ENCODE measurements at places on chromosomes 11 and 22. TPM values are rescaled to one million over a fixed set of nuclear protein-coding genes. Genes with fewer than 3 reads are reported as not detected.
A peak's percentile ranks its signal among the peaks of the same experiment; 100 is the strongest.

DNA sequence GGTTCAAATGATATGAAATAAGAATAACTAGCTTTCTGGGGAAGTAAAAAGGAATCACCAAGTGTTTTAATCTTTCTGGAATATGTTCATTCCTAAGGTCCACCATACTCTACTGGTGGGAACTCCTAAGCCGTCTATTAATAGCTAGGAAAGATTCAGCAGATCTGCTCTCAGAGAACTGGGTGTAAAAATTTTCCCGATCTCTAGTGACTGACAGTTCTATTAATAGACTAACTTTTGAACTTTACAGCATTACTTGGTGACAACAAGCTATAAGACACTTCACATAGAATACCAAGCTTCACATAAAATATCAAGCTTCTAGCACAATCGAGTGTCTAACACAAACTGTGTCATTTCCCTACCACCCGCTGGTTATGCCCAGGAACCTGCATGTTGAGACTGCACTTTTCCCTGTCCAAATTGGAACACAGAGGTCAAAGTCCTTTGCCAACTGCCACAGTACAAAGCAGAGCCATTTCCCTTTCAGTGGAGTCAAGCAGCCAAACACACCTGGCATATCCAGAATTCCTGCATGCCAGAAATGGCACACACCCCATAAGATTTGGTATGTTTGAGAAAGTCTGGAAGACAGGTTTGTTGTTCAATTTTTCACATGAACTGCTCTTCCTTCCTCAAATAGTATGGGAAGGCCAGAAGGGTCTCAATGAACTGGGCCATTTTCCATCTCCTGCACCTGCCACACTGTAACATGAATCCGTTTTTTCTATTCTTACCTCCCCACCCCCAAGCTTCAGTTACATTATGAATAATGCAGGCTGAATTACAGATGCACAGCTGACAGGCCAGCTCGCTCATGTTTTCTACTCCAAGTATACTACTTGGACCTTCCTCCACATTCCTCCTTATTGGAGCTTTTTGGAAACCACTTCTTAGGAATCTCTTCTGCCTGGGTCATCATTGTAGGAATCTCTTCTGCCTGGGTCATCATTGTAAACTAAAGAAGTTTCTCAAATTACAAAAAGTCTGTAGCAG lies 3.7 kb downstream of the OSBP start:
- no peaks in the 10 kb centered on the region for H3K27me3 ChIP-seq
- DNase-seq = no peak
- peaks cover 22% of the 10 kb centered on the region for H3K4me1 ChIP-seq
- no peak overlapping the region for H3K27ac ChIP-seq
- peaks cover 37% of the 10 kb centered on the region for H3K36me3 ChIP-seq
- H3K4me3 ChIP-seq = no peak overlapping the region

GRCh38 chr11:69801513-69802335 lies 17.5 kb downstream of the FGF3 start:
- H3K36me3 ChIP-seq = no peaks in the 10 kb centered on the region
- no peak overlapping the region for H3K27ac ChIP-seq
- H3K4me3 ChIP-seq = no peak overlapping the region
- H3K27me3 ChIP-seq = no peaks in the 10 kb centered on the region
- DNase-seq = no peak
- no peaks in the 10 kb centered on the region for H3K4me1 ChIP-seq

DNA sequence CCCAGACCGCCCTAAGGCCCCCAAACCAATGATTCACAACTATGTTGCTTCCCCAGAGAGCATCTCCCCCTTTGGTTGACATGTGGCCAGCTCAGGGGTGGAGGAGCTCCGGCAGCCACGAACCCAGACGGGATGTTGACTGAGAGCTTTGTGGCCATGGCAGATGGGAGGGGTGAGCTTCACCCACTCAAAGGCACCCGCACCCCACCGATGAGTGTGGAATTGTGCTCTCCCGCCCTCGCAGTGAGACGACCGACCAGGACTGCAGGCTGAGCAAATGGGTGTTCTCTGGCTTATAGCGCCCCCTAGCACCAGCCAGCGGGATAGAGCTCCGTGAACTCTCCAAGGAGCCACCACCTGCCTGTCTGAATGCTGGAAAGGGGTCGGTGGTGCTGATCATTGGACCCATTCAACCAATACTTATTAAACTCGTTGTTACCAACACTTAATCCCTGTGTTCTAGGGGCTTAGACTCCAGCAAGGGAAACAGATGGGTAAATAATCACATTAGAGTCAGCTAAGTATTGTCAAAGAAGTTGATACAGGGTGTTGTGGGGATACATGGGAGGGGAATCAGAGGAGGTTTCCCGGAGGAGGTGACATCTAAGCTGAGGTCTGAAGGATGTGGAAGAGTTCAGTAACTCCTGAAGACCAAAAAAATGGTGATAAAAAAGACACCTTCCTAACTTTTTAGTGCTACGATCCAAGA lies 4.5 kb upstream of the TIMP3 start:
- no peak overlapping the region for H3K27ac ChIP-seq
- peak; percentile 62 for DNase-seq
- H3K4me3 ChIP-seq = no peak overlapping the region
- H3K36me3 ChIP-seq = no peaks in the 10 kb centered on the region
- peaks cover 25% of the 10 kb centered on the region for H3K27me3 ChIP-seq
- no peaks in the 10 kb centered on the region for H3K4me1 ChIP-seq

- no peaks in the 10 kb centered on the region for H3K4me1 ChIP-seq
- H3K36me3 ChIP-seq = no peaks in the 10 kb centered on the region
- no peak overlapping the region for H3K4me3 ChIP-seq
- DNase-seq = no peak
- no peaks in the 10 kb centered on the region for H3K27me3 ChIP-seq
These were observed 234.4 kb upstream of the E2F8 start for GRCh38 chr11:19474954-19475721.

GRCh38 chr11:17915500-17916143 lies 97.2 kb downstream of the SERGEF start:
- H3K27ac ChIP-seq = no peak overlapping the region
- peaks cover 1% of the 10 kb centered on the region for H3K4me1 ChIP-seq
- H3K36me3 ChIP-seq = no peaks in the 10 kb centered on the region

GRCh38 chr11:128172046-128172878 lies 415.1 kb downstream of the ETS1 start:
- H3K4me3 ChIP-seq = no peak overlapping the region
- peak; percentile 52 for DNase-seq
- H3K36me3 ChIP-seq = no peaks in the 10 kb centered on the region
- H3K27me3 ChIP-seq = no peaks in the 10 kb centered on the region

DNA sequence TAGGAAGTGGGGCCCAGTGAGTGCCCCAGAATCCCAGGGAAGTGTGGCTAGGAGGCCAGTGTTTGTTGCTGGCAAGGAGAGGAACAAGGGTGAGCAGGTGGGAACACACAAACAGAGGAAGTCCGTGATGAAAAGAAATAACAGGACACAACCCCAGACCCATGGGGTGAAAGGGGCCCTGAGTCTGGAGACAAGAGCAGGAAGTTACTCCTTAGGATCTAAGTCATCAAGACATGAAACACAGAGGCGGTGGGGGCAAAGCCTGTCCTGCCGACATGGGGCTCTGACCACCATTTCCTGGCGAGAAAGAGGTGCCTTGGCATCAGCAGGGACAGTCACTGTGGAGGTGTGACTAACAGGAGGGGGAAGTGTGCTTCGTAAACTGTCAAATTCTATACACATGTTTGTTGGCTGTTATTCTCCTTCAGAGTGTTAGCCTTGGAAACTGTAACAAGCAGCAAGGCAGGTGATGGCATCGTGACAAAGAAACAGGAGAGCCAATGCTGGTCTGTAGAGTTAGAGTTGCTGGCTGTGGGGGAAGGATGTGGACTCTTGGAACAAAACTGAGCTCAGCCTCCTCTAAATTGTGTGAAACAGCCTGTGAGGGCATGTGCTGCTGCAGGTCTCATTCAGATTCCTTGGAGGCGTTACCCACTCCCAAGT lies 21.7 kb downstream of the CHST1 start:
- H3K27ac ChIP-seq = no peak overlapping the region
- no peaks in the 10 kb centered on the region for H3K36me3 ChIP-seq
- H3K4me1 ChIP-seq = no peaks in the 10 kb centered on the region
- peak; percentile 0 for DNase-seq

- H3K27me3 ChIP-seq = no peaks in the 10 kb centered on the region
- no peak overlapping the region for H3K4me3 ChIP-seq
- H3K4me1 ChIP-seq = peaks cover 71% of the 10 kb centered on the region
- no peak overlapping the region for H3K27ac ChIP-seq
- H3K36me3 ChIP-seq = peaks cover 15% of the 10 kb centered on the region
These were observed 2.9 kb upstream of the TUBGCP6 start for GRCh38 chr22:50247748-50248147.

DNA sequence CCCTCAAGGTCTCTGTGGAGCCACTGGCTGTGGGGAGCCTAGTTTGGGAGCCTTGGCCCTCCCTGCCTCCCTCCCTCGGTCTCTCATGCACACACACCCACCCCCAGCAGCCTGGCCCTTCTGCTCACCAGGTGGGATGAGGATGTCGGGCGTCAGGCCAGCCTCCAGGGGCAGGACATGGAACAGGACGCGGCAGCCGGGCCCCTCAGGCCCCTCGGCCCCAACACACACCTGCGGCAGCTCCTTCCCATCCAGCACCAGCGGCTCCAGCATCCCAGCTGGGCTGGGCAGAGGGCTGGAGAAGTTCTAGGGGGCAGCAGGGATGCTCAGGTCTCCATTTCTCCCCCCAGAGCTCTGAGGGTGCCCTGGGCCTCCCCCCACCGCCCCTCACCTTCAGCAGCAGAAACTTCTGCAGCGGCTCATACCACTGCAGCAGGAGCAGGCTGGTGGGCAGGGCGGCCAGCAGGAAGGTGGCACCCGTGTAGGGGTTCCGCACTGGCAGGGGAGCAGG lies 11.2 kb downstream of the MAP4K2 start:
- no peaks in the 10 kb centered on the region for H3K27me3 ChIP-seq
- no peak overlapping the region for H3K4me3 ChIP-seq
- no peaks in the 10 kb centered on the region for H3K4me1 ChIP-seq
- peaks cover 56% of the 10 kb centered on the region for H3K36me3 ChIP-seq
- H3K27ac ChIP-seq = no peak overlapping the region

- H3K4me1 ChIP-seq = peaks cover 49% of the 10 kb centered on the region
- no peak overlapping the region for H3K4me3 ChIP-seq
- no peaks in the 10 kb centered on the region for H3K27me3 ChIP-seq
- DNase-seq = no peak
These were observed 597 bp upstream of the PLXNB2 start for GRCh38 chr22:50307890-50308596.

DNA sequence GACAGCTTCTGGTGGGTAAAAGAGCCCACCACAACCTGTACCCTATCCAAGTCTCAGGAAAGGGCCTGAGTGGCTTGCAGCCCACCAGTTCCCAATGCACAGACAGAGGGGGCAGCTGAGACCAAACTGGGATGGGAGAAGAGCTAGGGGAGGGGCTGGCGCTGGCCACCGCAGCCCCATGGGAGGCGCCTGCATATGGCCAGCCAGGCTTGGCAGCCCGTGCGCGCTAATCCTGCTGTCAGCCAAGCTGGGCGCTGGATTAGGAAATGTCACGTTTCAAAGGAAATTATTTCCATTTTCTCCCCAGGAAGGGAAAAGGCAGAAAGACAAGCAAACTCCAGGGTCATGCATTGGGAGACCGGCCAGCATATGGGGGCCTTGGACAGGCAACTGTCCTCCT lies 236.8 kb downstream of the BUD13 start:
- no peaks in the 10 kb centered on the region for H3K4me1 ChIP-seq
- no peak overlapping the region for H3K4me3 ChIP-seq

GRCh38 chr11:35878741-35879140 lies 65.1 kb upstream of the LDLRAD3 start:
- no peaks in the 10 kb centered on the region for H3K27me3 ChIP-seq
- H3K4me1 ChIP-seq = peaks cover 4% of the 10 kb centered on the region
- peak; percentile 4 for DNase-seq
- no peaks in the 10 kb centered on the region for H3K36me3 ChIP-seq
- no peak overlapping the region for H3K27ac ChIP-seq
- no peak overlapping the region for H3K4me3 ChIP-seq

DNA sequence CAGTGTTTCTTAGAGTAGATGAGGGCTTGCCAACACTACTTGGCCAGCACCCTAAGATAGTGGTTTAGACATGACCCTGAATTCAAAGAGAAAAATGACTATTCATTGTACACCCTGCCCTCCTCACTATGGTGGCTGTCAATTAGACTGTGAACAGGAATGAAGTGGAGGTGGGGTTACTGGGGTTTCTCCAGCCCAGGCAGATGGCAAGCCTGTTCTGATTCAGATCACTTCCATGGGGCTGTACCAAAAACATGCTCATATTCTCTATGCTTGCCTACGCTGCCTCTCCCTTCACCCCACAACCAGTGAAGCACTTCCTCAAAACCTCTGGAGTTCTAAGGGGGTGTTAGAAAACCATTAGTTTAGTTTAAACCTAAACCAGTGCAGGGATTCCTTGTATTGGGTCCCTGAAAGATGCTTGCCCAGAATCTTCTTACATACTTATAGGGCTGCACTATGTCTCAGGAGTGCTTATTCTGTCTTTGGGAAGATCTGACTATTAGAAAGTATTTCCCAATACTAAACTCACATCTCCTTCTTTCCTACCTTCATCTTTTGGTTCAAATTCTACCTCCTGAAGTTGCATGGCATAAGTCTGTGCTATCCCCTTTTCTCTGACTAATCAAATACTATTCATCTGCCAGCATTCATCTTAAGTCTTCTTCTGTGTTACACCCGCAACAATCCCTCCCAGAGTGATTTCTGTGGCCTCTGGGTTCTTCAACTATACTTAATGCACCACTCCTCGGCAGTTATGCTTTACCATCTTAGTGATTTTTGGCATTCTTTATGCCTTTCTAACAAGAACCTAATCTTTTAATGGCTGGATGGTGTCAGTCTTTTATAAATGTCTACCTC lies 71.8 kb downstream of the ATG16L2 start:
- H3K4me1 ChIP-seq = no peaks in the 10 kb centered on the region
- no peaks in the 10 kb centered on the region for H3K27me3 ChIP-seq
- peaks cover 85% of the 10 kb centered on the region for H3K36me3 ChIP-seq
- DNase-seq = no peak
- H3K27ac ChIP-seq = no peak overlapping the region

GRCh38 chr11:27626269-27626937 lies 73.9 kb downstream of the BDNF start:
- no peak overlapping the region for H3K27ac ChIP-seq
- no peaks in the 10 kb centered on the region for H3K36me3 ChIP-seq
- H3K4me1 ChIP-seq = no peaks in the 10 kb centered on the region
- DNase-seq = no peak
- H3K27me3 ChIP-seq = no peaks in the 10 kb centered on the region
- no peak overlapping the region for H3K4me3 ChIP-seq

DNA sequence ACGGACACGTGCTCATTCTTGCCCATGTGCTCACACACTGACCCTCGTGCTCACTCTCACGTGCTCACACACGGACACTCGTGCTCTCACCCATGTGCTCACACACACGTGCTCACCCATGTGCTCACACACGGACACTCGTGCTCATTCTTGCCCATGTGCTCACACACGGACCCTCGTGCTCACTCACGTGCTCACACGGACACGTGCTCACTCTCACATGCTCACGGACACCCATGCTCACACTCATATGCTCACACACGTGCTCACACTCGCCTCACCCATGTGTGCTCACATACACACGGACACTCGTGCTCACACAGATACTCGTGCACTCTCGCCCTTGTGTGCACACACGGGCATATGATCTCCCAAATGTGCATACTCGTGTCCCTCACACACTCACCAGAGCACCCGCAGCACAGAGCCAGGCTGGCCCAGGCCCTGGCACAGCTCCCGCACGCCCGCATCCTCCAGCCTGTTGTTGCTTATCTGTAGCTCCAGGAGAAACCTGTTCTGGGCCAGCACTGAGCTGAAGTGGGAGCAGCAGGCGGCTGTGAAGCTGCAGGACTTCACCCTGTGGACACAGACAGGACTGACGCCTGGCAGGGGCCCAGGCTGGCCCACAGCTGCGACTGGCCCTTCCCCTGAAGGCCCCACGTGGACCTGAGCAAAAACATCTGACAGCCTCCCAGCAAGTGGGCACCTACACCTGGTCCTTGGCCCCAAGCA lies 9.3 kb downstream of the RNH1 start:
- H3K4me3 ChIP-seq = no peak overlapping the region
- H3K27ac ChIP-seq = no peak overlapping the region
- DNase-seq = no peak
- H3K36me3 ChIP-seq = peaks cover 81% of the 10 kb centered on the region

FGF4 gene
- polyA plus RNA-seq = not detected

CNTF gene
- not detected for polyA plus RNA-seq

SERPIND1 gene
- polyA plus RNA-seq = not detected

Measured in CD14-positive monocyte (primary cell).